Transverse colon (tissue), 4 donors: ENCODE measurements at places on chromosomes 7 and 10.

- no peak for DNase-seq
Measured at GRCh38 chr10:119208553-119208940, 1.2 kb downstream of the GRK5 start.

DNA sequence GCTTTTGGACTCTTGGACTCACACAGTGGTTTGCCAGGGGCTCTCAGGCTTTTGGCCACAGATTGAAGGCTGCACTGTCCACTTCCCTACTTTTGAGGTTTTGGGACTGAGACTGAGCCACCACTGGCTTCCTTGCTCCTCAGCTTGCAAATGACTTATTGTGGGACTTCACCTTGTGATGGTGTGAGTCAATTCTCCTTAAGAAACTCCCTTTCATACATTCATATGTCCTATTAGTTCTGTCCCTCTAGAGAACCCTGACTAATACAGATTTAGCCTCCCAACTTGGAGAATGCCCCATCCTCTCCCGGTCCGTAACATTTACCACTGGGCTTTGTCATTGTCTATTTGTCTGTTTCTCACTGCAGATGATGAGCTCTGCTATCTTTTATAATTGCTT, 52.8 kb upstream of the CUL1 start:
- DNase-seq: no peak

- no peak for DNase-seq
Measured at GRCh38 chr10:114513381-114513792, 109.1 kb upstream of the AFAP1L2 start.

GRCh38 chr7:37786741-37787569, 61.4 kb upstream of the NME8 start:
- DNase-seq: no peak

- DNase-seq: peak; percentile 12
Measured at GRCh38 chr7:17773289-17773626, 167.0 kb downstream of the SNX13 start.

DNA sequence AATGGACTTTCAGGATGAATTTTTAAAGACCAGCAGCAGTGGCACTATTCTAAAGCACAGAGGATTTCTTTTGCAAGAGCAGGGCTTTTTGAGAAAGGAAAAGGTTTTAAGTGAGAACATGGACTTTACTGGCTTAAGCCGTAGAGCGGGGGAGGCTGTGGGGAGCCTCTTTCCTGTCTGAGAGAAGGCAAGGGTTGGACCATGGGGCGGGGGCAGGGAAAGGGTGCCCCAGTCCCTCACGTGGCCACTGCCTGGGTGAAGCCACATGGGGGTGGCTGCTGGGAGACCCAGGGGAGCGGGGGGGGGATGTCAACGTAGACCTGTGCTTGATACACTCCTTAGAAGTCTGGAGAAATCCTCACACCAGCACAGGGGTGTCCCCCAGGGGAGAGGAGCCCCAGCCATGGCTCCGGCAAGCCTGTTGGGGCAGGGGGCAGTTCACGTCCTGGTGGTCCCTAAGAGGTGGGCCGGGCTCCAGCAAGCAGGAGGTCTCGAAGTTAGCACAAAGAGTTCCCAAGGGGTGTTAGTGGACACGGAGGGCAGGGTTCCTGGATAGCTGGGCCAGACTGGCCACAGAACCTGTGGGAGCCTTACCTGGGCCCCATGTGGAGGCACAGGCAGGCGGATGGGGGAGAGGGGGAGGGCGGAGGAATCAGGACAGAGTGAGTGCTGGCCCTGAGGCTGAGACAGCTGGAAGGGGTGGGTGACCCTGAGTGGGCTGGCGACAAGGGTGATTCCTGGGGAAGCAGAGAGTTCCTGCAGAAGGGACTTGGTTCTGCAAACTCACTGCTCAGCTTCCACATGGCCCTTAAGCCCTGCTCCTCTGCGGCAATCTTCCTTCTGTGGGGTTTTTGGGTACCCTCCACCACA, 36.9 kb upstream of the ELFN1 start:
- no peak for DNase-seq

DNA sequence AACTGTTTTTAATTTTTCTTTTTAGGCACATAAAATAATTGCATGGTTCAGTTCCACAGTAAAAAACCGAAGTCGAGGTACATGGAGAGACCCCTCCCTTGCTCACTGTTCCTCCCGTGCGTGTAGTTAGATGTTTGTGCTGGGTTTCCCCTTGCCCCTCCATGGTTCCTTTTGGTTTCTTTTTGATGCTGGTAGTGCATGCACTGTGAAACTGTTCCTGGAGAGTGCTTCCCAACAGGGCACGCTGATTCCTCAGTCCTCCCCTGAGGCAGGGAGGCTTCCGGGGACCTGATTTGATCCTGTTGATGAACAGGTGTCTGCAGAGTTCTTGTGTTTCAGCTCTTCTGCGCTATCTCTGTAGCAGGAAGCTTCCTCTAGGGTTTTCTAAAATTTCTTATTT, 69.5 kb downstream of the ADCY1 start:
- DNase-seq: no peak

- no peak for DNase-seq
Measured at GRCh38 chr10:49768731-49769130, 6.6 kb upstream of the OGDHL start.

GRCh38 chr7:131341690-131342089, 14.0 kb downstream of the MKLN1 start:
- no peak for DNase-seq

- no peak for DNase-seq
Measured at GRCh38 chr7:150340875-150341262, 560 bp downstream of the RARRES2 start.

- DNase-seq: no peak
Measured at GRCh38 chr10:86857128-86857721, 100.2 kb downstream of the MMRN2 start.

DNA sequence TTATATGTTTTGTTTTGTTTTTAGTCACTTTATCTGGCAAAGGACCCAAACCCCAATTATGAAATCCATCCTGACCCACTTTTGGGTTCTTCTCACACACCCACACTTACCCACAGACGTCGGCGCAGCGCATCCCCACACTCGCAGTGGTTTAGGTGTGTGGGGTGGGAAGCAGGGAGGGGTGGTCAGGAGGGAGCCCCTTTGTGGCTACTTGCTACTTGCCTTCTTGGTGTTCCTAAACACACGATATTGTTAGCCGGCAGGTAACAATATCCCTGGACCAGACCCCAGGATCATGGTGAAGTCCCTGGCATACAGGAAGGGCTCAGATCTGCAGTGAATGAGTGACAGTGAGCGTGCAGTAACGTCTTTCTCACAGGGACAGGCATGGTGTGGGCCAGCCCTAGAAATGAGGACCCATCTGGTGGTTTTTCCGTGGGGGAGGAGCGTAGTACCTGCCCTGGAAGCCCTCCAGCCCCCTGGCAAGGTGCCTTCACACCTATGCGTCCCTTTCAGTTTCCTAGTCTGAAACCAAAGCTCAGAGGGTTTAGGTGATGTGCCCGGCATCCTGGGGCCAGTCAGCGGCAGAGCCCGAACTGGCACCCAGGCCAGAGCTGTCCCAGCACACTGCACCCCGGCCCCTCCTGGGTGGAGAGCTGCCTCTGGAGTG, 4.4 kb downstream of the SPOCK2 start:
- DNase-seq: no peak

DNA sequence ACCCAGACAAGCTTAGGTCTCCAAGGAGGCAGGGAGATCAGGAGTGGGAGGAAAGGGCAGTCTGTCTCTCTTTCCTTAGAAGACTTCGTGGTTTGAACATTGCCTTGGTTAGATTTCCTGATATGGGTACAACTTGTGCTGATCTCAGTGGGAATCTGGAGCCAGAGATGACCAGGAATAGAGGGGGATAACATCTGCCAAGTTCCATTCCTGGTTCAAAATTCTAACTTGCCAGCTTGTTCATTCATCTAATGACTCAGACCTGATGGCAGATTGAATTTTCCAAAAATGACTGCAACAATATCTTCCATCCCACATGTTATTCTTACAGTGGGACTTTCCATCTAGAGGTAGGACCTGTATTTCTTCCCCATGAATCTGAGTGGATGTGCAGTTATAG, 394.3 kb upstream of the PODXL start:
- DNase-seq: no peak

- DNase-seq: no peak
Measured at GRCh38 chr7:780516-780915, 51.8 kb upstream of the SUN1 start.

DNA sequence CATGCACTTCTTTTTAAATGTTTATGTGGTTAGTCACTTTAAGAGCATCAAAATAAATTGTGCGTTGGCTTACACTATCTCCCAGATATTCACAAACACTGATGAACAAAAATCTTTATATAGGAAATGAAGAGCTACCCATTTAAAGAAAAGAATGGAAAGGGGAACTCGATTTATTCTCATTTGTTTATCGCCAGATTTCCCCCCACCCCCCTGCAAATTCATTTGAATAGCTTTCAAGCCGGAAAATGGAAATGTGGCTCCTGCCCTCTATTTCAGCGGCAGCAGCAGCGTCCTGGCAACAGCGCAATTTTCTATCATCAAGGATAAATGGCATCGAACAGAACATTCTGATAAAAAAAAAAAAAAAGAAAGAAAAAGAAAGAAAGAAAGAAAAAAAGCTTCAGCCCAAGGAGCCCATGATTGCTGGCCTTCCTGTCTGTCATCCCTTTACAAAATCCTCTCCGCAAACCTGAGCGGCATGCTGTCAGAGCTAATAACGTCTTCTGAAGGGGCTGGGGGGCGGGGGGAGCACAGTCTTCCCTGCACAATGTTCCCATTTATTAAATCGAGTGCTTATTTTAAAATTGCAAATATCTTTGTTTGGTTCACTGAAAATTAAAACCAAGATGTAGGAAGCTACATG, 13.7 kb upstream of the DLX6 start:
- no peak for DNase-seq

- no peak for DNase-seq
Measured at GRCh38 chr7:50353894-50354595, 49.5 kb downstream of the IKZF1 start.

DNA sequence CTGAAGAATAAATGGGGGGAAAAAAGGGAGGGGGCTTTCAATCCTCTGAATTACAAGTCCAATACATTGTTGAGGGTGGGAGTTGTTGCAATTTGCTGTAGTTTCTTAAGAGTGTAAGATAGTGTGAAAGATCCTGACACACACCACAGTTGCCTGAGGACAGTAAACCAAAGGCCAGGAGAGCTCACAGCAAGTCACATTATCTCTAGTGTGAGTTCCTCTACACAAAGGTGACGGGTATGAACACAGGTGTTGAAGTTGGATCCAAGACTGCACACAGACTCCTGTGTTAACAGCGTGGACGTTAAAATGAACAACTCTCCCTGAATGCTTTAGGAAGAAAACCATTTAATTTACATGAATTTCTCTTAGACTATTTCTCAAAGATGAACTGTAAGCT, 12.0 kb downstream of the LARP4B start:
- DNase-seq: no peak

- no peak for DNase-seq
Measured at GRCh38 chr10:75263806-75264205, 28.0 kb upstream of the COMTD1 start.

DNA sequence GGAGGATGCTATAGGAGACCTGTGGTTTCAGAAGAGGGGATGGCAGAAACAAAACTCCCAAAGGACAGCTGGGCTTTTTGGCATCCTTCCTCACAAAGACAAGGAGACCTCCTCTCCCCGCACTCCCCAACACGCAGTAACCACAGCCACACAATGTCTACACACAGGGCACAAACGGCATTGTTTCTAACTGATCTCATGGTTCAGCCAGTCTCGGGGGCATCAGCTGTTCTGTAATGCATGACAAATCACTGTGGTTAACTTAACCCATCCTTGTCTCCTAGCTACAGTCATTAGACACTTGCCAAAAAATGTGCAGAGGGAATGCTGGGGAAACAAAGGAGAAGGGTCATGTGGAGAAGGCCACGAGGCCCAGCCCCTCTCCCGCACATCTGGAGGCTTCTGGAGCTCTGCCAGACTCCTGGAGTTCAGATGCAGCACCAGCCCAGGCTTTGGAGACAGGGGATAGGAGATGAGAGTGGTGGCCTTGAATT, 7.6 kb upstream of the ADAMTS14 start:
- no peak for DNase-seq

- no peak for DNase-seq
Measured at GRCh38 chr7:143042159-143042789, 9.9 kb upstream of the OR6V1 start.

GRCh38 chr7:84105586-84105985, 89.0 kb downstream of the SEMA3A start:
- DNase-seq: no peak
